ENCODE measurements at places on chromosomes 1 and 21.
A peak's percentile ranks its signal among the peaks of the same experiment; 100 is the strongest.

GRCh38 chr1:44244986-44245385 lies 31.7 kb downstream of the DMAP1 start:
- no peak for DNase-seq

GRCh38 chr1:53501065-53502005 lies 42.1 kb downstream of the DMRTB1 start:
- DNase-seq: no peak

- DNase-seq: no peak
These were observed 174.7 kb downstream of the ADGRL4 start for GRCh38 chr1:78831731-78832360.

DNA sequence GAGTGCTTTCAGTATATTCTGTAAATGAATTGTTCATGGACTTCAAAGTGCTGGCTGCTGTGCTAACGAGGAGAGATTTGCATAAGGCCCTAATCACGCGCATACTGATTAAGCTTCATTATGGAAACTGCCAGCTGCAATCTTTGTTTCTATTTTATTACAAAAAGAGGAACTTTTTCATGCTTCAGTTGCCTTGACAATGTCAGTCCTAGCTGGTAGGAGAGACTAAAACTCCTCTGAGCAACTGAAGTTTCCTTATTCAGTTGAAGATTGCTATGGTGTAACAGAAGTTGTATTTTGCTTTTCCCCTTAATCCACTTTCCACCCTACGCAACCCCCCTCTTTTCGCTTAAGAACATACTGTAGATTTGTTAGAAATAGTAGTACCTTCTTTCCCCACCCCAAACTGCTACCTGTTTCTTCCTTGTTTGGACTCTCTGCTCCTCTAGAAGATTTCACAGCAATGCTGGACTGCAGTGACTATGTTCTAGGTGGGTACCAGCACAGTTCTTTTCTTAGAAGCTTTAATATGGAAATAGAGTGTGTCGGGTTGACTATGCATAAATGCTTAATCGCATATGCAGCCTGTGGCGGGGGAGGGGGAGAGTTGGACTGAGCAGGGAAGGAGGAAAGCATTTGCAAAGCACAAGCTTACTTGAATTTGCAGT lies 108.3 kb downstream of the POU2F1 start:
- peak; percentile 66 for DNase-seq

DNA sequence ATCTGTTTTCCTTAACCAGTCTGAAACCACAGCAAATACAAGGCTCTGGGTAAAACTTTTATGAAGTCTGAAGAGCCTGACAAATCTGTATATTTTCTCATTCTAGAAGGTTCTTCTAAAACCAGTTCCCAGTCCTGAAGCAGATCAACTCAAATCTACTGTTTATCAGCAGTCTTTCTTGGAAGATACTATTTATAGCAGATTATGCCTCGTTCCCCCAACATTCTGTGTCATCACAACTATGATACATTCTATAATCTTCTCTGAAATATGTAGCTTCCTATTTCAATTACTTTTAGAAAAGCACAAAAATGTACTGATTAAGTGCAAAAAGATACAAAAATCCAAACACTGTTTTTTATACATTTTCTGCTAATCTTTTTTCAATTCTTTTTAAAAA lies 67.5 kb downstream of the NIBAN1 start:
- no peak for DNase-seq

- peak; percentile 92 for DNase-seq
These were observed 5.4 kb upstream of the DISP3 start for GRCh38 chr1:11473491-11474034.

DNA sequence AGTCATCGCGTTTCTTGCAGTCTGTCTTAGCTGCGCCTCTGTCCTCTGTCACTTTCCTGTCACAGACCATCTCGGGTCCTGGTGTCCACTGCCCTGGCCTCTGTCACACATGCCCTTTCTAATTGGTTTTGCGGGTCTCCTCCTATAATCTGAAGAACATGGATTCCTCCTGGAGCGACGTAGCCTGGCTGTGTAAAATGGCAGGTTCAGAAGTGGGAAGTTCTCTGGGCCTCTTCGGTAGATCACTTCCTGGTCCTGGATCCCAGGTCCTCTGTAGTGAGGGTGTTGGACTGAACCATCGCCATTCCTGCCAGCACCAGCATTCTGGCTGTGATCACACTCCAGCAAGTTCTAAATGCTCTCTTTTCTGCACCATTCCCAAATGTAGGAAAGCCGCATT lies 857 bp downstream of the FAM3B start:
- no peak for DNase-seq

DNA sequence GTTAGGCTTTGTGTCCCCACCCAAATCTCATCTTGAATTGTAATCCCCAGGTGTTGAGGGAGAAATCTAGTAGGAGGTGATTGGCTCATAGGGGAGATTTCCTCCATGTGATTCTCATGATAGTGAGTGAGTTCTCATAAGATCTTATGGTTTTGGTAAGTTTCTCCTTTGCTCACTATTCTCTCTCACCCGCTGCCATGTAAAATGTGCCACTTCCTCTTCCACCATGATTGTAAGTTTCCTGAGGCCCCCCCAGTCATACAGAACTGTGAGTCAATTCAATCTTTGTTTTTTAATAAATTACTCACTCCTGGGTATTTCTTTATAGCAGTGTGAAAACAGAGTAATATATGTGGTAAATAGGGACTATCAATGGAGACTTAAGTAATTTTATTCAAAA lies 434.5 kb upstream of the OLFM3 start:
- DNase-seq: no peak

DNA sequence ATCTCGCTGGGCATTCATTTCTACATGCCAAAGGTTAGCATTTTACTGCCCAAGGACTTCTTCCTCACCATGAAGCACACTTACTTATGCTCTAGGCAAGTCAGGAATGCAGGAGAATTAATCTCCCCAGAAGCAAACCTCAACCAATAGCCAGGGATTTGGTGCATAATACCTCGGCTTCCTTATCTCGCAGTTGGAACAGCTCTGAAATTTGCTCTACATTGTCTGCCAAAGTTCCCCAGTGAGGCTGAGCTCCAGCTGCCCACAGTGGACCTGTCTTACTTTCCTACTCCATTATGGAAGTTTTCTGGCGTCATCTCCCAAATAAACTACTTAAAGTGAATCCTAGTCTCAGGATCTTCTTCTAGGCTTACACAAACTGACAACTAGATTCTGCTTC lies 57.6 kb upstream of the PPM1J start:
- DNase-seq: no peak

DNA sequence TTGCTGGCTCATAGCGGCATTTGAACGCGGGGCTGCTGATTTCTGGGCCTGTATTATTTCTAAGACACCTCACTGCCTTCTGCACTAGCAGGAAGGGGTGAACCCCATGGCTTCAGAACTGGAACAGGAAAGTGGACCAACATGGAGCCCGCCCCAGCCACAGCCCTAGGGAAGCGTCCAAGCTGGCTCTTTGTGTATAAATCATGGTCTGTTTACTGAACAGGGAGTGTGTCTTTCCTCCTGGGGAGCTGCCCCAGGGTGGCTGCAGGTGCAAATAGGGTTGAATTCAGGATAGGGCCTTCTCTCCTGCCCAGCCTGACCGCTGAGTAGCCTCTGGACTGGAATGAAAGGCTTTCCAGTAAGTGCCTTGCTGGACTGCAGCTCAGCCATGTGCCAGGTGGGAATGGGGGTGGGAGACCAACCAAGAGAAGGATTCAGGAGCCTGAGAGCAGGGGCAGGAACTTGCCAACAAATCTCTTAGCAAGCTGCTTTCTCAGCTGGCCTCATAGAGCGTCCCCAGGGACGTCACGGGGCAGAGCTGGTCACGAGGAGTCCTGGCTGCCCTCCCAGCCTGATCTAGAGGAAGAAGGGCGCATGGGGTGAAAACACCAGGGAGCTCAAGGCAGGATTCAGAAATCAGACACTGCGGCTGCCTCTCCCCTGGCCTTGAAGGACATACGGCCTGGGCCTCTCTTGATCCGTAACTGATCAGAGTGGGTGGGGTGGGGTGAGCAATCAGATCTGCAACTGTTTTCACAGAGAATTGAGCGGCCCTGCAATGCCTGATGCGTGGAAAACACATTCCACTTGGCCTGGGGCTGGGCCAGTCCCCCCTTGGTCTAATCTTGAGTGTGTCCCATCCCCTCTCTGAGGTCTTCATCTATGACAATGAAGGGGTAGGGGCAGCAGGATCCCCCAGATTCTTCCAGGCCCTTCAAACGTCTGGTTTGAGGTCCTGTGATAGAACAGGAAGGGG lies 56.5 kb upstream of the SELENON start:
- DNase-seq: no peak

DNA sequence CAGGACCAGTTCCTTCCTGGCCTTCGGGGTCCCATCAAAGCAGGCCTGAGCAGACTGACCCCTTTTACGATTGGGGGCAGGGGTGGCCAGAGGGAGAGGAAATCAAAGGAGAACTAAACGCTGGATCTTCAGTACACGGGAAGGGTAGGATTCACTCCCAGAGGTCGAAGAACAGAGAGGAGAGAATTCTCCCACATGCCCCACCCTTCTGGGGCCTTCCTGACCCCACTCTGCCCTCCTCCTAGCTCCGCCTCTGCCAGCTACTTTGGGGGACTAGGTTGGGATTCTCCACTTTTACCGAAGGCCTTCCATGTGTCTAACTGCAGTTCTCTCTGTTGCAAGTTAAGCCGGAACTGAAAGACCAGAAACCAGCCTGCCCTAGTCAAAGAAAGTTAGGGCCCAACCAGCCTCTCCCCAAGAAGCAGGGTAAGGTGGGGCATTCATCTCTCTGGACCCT lies 654 bp upstream of the ARHGEF2 start:
- no peak for DNase-seq

- DNase-seq: no peak
These were observed 112.9 kb upstream of the IPO9 start for GRCh38 chr1:201715801-201716741.

DNA sequence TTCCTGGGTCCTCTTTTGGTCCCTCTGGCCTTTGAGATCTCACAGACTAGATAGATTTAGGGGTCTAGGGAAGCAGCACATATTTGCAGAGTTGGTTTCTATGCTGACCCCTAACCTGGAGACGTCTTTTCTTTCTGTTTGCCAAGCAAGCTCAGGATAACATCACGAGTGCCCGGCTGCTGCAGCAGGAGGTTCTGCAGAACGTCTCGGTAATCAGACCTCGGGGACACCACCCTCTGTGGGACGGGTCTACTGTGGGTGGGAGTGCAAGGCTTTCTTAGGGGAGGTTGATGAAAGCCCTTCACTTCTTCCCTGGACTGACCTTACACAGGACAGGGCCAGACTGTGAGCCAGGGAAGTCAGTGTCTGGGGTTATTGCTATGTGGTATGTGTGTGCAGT lies 2.9 kb downstream of the IL24 start:
- no peak for DNase-seq

DNA sequence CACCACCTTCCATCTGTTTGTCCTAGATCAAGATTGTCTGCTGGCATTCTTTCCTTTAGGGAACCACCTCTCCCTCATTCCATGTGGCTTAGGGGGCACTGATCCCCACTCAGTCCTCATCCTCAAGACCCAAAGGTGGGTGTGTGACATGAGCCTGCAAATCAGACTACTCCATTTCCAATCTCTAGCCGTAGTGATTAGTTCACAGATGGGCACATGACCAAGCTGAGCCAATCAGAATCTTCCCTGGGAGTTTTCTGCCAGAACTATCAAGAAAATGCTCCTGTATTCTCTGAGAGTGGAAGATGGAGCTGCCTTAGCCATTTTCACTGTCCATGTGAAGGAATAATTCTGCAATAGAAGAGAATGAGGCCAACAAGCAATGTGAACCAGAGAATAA lies 19.3 kb upstream of the PTPRF start:
- peak; percentile 29 for DNase-seq

DNA sequence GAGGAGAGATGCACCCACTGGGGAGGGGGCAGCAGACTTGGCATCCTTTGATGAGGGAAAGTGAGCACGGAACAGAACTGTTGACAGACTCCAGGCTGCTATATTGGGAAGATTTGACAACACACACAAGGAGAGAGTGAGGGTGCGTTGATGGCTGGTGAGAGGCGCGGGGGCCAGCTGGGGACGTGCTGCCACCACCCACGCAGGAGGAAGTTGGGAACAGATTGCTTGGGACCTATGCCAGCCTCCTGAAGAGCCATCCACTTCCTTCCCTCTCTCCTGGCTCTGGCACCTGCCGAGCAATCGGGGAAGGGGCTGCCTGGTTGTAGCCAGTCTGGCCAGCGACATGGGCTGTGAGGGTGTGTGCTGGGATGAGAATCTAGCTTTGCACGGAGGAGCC lies 223.7 kb upstream of the CSF3R start:
- DNase-seq: no peak

- no peak for DNase-seq
These were observed 43.6 kb upstream of the SLC45A1 start for GRCh38 chr1:8274352-8274751.

DNA sequence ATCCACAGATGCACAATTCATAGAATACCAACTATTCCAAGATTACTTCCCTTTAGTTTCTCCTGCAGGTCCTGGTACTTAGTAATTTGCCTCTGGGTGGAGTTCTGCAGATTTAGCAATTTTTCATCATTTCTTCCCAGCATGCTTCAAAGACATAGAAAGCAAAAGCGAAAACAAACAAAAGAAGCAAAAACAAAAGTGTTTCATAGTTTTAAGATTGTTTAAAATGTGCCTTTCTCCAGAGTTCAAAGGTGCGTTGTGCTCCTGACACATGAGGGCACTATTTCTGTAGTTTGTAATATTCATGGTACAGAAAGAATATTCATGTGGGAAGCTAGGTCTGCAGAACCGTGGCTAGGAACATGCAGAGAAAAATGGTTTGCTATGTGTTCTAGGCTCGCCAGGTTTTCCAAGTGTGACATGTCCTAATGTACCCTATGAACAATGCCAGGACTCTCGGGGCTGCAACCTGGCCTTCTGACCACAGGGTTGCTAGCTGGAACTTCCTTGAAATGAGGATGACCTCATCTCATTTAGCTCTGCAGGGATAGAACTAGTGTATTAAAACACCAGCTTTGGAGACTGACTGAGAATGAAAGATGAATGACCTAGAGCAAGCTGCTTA lies 30.0 kb upstream of the RCSD1 start:
- no peak for DNase-seq

- DNase-seq: no peak
These were observed 215.1 kb downstream of the NCAM2 start for GRCh38 chr21:21213297-21213696.

DNA sequence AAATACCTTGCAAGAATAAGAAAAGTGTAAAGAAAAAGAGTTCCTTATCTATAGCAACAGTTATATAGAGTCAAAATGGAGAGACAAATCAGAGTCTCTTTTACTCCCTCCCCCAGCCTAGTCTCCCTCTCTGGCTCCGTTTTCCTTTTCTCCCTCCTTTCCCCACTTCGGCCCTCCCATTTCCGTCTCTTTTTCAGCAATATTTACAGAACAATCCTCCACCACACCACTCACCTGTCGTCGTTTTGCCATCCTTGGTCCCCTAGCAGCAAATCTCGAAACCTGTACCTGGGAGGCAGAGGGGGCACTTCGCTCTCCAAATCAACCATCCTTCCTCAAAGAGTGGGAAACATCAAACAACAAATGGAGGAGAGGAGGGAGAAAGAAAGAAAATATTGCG lies 259 bp downstream of the KCNT2 start:
- no peak for DNase-seq
